ENCODE measurements at places on chromosomes 5 and 9.

GRCh38 chr5:95709967-95710650 is 21.0 kb upstream of the RHOBTB3 start:
- no peak for DNase-seq

- DNase-seq: no peak
Observed at GRCh38 chr5:15286650-15287049, 213.3 kb upstream of the FBXL7 start.

GRCh38 chr5:73591102-73591695 is 25.7 kb downstream of the UTP15 start:
- no peak for DNase-seq

- DNase-seq: no peak
Observed at GRCh38 chr5:39426746-39427105, 1.9 kb upstream of the DAB2 start.

DNA sequence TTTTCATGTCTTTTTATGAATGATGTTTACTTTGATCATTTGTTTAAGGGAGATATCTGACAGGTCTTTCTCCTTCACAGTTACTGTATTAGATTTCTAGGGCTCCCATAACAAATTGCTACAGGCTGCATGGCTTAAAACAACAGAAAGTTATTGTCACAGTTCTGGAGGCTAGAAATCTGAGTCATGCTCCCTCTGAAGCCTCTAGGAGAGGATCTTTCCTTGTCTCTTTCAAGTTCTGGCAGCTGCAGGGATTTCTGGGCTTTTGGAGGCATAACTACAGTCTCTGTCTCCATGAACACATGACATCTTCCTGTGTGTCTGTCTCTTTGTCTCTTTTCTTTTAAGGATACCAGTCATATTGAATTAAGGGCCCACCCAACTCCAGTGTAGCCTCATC is 557.3 kb upstream of the SEMA6A start:
- DNase-seq: no peak

DNA sequence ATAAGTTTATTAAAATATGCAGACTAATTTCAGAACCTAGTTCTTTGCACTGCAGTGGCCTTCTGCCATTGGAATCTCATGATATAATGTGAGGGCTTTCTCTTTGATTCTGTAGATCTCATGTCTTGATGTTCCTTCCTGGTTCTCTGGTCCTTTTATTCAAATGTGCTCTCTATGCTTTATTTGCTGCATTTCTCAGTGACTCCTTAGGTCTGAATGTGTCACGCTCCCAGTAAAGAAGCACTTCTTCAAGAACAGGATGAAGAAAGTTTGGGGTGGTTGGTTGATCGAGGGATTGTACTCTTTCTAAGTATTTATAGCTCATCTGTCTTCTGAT is 122.6 kb downstream of the GDNF start:
- DNase-seq: no peak

DNA sequence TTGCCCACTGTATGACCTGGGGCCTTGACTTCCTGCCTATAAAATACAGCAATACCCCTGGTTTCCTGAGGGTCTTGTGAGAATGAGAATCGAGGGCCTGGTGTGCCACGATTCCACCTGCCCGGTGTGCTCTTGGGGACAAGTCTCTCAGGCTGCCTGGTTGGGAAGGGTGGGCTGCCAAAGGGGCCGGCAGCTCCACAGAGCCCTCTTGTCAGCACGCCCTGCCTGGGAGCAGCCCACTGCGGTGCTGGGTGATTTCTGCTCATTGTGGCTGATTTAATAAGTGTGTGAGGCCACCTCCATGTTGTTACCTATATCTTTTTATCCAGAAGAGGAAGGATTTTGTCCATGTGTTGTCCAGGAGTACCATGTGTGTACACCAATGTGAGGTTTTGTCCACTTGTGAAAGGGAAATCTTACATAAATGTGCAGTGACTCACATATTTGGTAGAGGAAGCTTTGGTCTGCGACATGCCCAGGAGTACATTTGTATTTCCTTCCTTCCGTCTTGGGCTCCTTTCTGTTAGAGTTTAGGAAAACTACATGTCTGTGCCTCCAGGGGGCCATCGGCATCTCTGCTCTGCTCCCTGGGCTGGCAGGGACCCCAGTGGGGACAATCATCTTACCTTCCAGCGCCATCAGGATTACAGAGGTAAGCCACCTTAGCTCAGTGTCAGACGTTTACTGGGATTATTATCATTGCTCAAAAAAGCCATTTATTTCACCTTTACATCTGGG is 108.6 kb downstream of the PHF2 start:
- DNase-seq: no peak

DNA sequence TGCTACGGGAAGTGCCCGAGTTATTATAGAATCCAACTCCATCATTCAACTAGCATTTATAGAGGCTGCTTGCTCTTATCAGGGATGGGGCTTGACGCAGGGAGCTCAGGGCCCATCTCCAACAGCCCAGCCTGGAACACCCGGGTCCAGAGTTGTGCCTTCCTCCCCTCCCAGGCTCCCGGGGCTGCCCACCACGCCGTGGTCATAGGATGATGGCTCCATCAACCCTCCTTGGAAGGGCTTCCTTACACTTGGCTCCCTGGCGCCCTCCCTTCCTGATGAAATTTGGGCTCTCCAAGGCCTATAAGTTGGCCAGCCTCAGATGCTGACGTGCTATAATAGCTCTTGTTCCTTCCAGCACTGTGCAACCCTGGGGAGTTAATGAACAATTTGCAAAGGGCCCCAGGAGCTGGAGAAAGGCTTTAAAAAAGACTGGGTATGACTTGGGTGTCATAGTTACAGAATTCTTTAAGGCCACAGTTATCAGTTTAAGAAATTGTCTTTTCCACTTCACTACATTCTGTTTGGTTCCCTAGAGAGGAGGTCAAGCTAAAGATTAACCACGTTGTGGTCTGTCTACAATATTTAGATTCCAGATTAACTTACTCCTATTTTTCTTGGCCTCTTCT is 42.5 kb upstream of the GADD45G start:
- no peak for DNase-seq

DNA sequence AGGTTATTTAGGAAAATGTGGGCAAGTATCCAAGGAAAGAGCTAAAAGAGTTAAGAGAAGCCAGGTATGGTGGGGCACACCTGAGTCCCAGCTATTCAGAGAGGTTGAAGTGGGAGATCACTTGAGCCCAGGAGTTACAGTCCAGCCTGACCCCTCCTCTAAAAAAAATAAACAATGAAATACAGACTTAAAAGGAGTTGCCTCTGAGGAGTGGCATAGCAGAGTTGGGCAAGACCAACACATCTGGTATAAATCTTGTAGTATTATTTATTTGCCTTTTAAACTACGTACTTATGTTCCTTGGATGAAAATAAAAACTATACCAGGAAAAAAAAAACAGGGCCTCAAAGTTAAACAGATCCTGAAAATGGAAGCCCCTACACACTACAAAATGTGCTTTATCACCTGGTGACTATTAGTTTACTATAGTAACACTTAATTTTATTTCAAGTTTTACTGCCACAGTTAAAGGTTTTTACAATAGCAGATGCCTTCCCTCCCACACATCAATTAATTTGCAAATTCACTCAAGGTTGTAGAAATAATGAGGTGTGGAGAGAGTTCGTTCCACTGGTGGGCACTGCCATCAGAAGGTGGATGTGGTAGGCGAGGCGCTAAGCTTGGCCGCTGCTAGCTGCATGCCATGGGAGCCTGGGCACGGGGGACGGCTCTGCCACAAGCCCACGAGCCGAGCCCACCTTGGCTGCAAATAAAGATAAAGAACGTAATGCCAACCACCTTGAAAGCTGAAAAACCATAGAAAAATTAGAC is 48.0 kb downstream of the MED27 start:
- no peak for DNase-seq

- DNase-seq: no peak
Observed at GRCh38 chr9:88949425-88949824, 41.8 kb upstream of the S1PR3 start.

- no peak for DNase-seq
Observed at GRCh38 chr9:99296291-99296951, 74.3 kb downstream of the SEC61B start.

DNA sequence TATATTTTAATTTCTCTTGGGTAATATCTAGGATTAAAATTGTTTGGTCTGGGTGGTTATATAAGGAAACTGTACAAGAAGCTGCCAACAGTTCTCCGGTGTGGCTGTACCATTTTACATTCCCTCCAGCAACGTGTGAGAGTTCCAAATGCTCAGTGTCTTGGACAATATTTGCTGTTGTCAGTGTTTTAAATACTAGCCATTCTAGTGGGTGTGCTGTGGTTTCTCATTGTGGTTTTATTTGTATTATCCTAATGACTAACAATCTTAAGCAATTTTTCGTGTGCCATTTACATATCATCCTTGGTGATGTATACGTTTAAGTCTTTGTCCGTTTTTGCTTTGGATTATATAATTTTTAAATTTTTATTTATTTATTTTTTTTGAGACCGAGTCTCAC is 34.0 kb downstream of the TNFSF15 start:
- DNase-seq: no peak

GRCh38 chr9:90038763-90039162 is 434.0 kb downstream of the GADD45G start:
- no peak for DNase-seq

- DNase-seq: no peak
Observed at GRCh38 chr9:87324613-87325194, 173.0 kb upstream of the DAPK1 start.

DNA sequence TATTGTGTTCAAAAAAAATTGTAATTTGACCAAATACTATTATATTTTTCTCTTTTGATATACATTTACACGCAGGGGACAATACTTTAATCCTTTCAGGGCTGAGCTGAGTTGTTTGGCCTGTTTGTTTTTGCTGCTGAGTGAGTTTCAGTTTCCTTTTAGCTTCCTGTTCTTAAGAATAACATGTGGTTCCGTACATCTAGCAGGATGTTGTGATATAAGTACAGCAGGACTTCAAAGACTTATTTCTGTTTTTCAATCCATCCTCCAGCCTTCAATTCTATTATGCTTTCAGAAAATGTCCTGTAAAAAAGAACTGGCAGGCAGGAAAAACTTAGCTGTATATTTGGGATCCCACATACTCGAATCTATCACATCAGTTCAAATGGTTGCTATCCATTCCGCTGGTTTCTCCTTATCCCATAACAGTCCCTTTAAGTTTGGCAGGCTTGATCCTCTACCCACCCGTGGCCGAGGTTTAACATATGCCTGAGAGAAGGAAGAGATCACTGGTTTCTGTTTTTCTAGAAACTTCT is 1037.3 kb upstream of the ACO1 start:
- no peak for DNase-seq

DNA sequence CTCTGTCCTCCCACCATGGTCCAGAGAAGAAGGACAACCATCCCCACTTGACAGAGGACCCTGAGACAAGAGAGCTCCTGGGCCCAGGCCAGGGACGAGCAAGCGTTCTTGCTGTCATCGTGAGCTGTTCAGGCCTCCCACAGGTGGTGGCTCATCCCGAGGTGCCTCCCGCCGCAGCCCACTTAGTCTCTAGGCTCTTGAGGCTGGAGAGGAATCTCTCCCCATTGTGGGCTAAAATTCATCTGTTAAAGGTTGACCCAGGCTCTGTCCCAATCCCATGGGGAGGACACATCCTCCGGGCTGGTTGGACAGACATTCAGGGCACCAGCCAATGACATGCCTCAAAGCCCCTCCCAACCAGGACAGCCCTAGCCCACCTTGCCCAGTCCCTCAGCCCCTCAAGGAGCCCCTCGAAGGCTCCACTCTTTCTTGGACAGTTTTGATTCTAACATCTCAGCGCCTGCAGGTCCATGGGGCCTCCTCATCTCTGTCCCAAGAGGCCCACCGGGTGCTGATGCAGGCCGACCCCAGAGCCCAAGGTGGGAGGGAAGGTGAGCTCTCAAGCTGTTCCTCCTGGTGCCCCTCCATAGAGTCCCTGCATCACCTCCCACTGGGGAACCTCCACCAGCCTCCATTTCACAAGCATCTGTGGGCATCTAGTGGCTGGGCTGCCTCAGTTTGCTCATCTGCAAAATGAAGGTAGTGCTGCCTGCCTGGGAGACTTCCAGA is 52.9 kb downstream of the BARX1 start:
- no peak for DNase-seq

GRCh38 chr9:132995879-132996278 is 17.4 kb downstream of the GFI1B start:
- DNase-seq: no peak

DNA sequence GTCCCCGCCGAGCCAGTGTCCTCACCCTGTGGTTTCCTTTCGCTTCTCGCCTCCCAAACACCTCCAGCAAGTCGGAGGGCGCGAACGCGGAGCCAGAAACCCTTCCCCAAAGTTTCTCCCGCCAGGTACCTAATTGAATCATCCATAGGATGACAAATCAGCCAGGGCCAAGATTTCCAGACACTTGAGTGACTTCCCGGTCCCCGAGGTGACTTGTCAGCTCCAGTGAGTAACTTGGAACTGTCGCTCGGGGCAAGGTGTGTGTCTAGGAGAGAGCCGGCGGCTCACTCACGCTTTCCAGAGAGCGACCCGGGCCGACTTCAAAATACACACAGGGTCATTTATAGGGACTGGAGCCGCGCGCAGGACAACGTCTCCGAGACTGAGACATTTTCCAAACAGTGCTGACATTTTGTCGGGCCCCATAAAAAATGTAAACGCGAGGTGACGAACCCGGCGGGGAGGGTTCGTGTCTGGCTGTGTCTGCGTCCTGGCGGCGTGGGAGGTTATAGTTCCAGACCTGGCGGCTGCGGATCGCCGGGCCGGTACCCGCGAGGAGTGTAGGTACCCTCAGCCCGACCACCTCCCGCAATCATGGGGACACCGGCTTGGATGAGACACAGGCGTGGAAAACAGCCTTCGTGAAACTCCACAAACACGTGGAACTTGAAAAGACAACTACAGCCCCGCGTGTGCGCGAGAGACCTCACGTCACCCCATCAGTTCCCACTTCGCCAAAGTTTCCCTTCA is 1.4 kb downstream of the GLIS3 start:
- DNase-seq: no peak

DNA sequence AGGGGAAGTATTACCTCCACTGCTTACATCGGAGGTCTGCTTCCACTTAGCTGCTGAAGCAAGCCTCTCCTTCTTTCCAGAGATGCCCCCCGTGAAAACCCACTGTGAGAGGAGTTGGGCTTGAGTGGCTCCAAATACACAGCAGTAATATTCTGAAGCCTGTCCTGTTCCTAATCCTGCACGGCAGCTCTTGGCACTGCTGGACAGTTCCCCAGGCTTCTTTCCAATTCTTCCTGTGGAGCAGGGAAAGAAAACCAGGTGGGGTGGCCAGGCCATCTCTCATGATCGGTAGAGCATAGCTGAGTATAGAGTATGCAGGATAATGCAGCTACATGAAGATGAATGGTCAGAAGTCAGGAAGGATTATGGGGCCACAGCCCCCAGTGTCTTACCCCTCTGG is 335.3 kb downstream of the MARCHF11 start:
- no peak for DNase-seq

DNA sequence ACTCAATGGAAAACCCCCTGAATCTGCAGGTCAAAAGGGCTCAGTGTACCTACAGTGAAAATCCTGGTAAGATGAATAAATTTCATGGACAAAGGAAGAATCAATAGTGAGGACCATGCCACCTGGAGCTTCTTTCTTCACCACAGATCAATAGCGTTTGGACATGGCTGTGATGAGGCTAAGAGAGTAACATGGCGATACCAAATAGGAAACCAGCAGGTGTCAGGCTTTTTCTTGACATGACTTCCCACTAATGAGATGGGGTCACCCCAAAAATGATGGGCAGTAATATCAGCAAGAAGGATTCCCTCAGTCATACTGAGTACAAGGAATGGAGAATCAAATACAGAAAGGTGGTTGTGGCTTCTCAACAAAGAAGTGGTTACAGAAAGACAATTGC is 208.5 kb upstream of the PLPPR1 start:
- DNase-seq: no peak

Measured in stimulated activated CD8-positive, alpha-beta memory T cell treated with anti-CD3 and anti-CD28 coated beads, Interleukin-4, amount 100 ng/mL, for 4 hours (primary cell).